Gastroesophageal sphincter (tissue), 4 donors: ENCODE measurements at places on chromosomes 6 and 20.
A peak's percentile ranks its signal among the peaks of the same experiment; 100 is the strongest.

GRCh38 chr6:31355583-31355948 lies 1.4 kb downstream of the HLA-B start:
- ATAC-seq: no peak

GRCh38 chr6:39251406-39251805 lies 22.1 kb upstream of the KCNK5 start:
- no peak for ATAC-seq

DNA sequence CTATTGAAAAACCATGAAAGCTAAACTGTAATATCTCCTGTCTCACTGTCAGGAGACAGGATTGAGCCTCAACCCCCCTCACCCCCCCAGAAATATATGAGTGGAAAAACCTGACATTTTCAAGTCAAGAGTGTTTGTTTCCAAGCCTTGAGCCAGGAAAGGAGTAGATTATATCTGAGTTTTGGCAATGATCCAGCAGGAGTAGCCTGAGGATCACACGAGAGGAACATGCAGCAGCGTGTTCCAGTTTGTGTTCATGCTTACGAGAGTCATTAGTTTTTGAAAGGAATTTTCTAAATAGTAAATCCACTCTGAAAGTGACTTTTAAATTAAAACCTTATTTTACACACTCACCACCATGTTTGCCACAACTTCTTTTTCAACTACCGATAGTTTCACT lies 15.8 kb downstream of the IL22RA2 start:
- ATAC-seq: no peak

DNA sequence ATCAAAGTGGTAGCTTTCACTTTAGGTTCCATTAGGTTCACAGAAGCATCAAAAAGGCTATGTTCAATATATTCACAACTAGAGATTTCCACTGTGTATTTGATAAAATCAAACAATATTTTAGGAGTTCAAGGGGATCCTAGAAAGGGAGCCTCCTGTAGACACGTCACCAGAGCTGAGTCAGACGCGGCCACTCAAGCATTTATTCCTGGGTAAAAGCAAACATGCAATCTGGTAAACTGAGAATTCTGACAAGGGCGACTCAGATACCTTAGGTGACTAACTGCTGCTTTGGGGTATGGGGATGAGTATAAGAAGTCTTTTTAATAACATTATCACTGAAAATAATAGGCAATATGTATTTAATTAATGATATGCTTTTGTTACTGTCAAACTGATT lies 118.7 kb upstream of the HMGN3 start:
- no peak for ATAC-seq

GRCh38 chr6:22113026-22113766 lies 183.6 kb downstream of the PRL start:
- peak; percentile 87 for ATAC-seq

DNA sequence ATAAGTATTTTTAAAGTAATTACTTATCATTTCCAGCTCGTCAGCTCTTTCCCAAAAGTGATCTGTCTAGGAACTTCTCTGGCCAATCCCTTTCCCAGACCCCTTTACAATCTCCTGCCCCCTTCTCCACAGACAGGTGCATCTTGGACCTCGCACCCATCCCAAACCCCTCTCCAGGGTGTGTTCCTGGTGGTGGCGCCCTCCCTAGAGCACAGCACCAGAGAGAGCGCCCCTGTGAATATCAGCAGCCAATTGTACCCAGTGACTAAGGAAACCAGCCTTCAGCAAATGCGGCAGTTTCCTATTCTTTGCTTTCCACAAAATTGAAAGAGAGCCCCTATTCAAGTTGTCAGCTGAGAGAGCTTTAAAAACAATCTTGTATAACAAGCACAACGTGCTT lies 157.7 kb downstream of the RNASET2 start:
- ATAC-seq: no peak

GRCh38 chr20:41463567-41463966 lies 96.9 kb upstream of the EMILIN3 start:
- no peak for ATAC-seq

GRCh38 chr6:111487661-111488060 lies 4.6 kb upstream of the REV3L start:
- no peak for ATAC-seq

GRCh38 chr20:14925300-14925699 lies 587.9 kb upstream of the FLRT3 start:
- ATAC-seq: no peak

GRCh38 chr20:50339466-50339901 lies 148.9 kb downstream of the CEBPB start:
- no peak for ATAC-seq
